ENCODE measurements at places on chromosomes 11 and 22.

- no peak for DNase-seq
Measured at GRCh38 chr11:101923554-101923953, 7.2 kb upstream of the ANGPTL5 start.

DNA sequence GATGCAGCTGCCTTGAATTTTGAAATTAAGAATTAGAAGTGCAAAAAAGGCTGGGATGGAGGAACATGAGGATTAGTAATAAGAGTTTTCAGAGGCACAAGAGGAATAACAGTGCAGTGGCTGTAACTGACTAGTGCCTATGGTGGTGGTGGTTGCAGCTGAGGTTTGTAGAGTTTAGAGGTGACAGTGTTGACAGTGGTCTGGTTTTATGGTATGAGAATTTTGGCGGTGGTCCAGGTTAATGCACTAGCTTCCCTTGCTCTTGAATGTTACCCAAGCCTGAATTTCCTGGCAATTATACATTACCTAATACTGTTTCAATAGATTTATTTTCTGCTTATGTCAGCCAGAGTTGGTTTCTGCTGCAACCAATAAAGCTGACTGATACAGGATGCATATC is 112.8 kb upstream of the C11orf87 start:
- no peak for DNase-seq

GRCh38 chr11:9428706-9429105 is 32.1 kb upstream of the ZNF143 start:
- no peak for DNase-seq

GRCh38 chr22:22941831-22942510 is 54.4 kb downstream of the IGLL5 start:
- no peak for DNase-seq

DNA sequence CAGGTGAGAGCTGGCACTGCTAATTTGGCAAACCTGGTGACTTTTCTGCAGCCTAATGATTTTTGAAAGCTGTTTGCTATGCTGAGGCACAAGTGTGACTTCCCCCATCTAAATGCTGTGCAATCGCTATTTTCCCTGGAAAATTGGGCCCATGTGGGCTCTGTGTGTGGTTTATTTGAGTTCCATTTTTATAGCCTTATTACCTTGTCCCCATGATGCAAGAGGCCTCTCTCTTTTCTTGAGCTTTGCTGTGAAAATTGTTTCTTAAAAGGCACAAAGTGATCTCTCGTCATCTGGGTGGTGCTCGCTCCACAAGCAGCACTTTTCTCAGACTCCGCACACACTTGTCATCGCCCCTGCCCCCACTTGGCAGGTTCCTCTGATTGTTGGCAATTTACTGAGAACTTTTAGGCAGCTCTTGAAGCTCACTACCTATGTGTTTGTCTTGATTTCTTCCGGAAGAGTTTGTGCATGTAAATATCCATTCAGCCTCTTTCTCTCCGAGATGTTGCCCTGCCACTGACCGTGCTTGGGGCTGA is 24.9 kb downstream of the BMAL1 start:
- no peak for DNase-seq

DNA sequence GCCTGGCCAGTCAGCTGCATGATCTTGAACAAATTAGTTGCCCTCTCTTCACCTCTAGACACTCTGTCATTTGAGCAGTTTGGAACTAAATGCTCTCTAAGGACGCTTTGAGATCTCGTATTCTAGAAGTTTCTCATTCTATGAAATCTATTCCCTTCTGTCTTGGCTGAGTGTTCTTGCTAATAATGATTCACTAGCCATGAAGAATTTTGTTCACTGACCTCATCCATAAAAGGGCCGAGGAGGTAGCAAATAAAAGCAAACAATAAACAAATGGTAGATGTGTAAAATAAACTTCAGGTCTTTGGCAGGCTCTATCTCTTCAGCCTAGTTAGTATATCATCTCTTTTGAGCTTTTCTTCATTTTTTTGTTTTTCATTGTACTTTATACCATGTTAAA is 76.6 kb downstream of the USP35 start:
- no peak for DNase-seq

All from GM06990 (cell line).